ENCODE measurements at places on chromosomes 1 and 21.

DNA sequence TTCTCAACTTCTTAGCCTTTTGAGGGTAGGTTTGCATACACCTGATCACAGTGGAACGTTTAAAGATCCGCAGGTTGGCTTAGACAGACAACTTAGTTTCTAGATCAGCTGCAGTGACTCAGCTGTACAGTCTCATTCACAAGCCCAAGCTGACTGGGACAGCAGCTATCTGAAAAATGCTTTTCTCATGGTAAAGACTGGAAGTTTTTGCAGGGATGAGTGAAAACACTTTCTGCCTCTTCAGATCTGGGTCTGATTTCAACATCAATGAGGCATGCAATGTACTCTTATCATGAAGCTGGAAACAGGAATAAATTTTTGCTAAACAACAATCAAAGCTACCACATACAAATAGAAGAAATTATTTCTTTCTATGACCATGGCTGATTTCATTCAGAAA is 61.1 kb upstream of the PTBP2 start:
- DNase-seq, result no peak

- DNase-seq, result no peak
These were observed 11.4 kb upstream of the PRPF3 start for GRCh38 chr1:150309758-150310508.

GRCh38 chr1:71019233-71019969 is 28.2 kb downstream of the PTGER3 start:
- peak; percentile 54 for DNase-seq

DNA sequence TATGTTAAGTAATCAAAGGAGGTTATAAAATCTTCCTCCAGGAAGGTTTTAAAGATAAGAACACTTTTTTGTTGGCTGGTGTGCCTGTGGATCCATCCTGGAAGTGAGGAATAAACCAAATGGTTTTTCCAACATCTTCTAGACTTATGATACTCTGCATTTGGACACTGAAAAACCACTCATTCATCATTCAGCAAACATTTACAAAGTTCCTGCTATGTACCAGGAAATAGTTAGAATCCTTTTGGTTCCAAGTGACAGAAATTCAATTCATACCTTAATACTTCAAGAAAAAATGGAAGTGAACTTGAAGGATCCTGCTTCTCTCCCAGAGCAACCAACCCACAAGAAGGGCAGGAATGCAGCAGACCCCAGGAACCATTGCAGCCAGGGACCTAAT is 39.6 kb upstream of the PIGC start:
- DNase-seq, result no peak

- no peak for DNase-seq
These were observed 74.1 kb upstream of the IRF2BP2 start for GRCh38 chr1:234683861-234684632.

DNA sequence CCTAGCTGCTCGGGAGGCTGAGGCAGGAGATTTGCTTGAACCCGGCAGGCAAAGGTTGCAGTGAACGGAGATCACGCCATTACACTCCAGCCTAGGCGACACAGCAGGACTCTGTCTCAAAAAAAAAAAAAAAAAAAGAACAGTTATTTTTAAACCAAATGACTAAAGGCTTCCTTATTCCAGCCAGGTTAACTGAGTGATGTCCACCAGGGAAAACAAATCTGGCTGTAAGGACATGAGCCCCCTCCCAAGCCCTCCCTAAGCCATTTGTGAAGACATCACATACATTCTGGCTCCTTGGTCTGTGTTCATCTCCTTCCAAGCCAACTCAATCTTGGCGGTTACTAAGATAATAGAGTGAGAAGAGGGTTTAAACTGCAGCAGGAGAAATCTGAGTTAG is 8.2 kb downstream of the TMCC2 start:
- DNase-seq, result no peak

GRCh38 chr1:30720271-30721223 is 2.8 kb downstream of the MATN1 start:
- no peak for DNase-seq

DNA sequence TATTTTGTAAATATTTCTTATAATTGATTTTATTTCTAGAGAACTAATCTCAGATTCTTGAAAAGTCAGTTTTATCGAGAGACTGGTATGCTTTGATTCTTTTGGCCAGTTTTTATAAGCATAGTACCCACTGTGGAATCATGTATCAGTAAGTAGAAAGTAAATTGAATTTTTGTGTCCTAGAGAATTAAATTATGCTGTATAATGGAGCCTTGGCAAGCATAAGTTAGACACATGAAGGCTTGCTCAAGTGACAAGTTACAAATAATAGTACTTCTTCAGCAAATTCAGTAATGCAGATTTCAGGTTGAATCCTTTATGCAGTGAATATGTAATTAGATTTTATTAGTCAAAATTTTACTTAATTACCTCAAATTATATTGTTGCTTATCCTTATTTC is 40.1 kb downstream of the ADGRL2 start:
- DNase-seq, result no peak

- no peak for DNase-seq
These were observed 33.6 kb downstream of the SLC35D1 start for GRCh38 chr1:67020304-67020703.

DNA sequence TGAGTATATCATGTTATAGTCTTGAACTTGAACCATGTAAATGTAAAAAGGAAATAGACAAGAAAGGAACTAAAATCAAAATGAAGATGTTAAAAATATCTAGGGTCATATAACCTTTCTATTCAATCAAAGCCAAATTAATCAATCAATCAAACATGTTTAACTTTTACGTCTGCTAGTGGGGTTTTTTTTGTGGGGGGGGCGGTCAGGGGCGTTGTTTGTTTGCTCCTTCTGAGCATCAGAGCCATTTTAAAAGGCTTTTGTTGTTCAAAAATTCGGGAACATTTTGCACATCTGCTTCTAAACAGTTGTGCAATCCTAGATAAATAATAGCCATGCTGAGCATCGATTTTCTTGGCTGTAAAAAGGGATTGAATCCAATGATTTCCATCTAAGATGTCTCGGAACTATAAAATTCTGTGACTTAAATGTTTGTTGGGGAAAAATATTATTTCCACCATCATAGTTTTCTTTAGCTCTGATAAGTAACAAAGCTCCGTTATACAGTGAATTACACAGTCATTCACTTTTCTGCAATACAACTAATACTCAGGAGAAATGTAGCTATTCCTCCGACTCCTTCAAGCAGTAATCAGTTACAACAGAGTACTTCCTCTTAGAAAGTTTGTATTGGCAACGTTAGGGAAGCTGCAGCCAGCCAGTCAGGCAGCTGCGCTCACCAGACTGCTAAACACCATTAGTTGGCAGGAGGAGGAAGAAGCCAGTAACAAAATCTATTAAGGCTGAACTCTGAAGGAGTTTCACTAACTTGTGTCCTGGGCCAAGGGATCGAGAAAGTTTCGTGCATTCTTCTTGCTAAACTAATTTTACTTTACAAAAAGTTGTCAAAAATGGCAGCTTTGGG is 2.2 kb downstream of the SPATA6 start:
- DNase-seq, result peak; percentile 44
